ENCODE measurements at places on chromosomes 7 and 10.
A peak's percentile ranks its signal among the peaks of the same experiment; 100 is the strongest.

GRCh38 chr7:158366346-158366745 lies 221.3 kb downstream of the PTPRN2 start:
- no peak for DNase-seq

DNA sequence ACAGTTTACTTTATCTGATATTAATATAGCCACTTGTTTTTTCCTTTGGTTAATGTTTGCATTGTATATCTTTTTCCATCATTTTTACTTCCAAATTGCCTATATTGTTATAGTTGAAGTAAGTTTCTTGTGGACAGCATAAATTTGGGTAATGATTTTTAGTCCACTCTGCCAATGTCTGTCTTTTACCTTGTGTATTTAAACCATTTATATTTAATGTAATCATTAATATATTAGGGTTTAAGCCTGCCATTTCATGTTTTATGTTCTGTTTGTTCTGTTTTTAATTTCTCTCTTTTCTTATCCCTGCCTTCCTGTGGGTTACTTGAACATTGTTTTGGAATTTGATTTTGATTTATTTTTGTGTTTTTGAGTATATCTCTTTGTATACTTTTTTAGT lies 12.8 kb upstream of the NOD1 start:
- no peak for DNase-seq

GRCh38 chr10:133349577-133350011 lies 2.4 kb downstream of the PRAP1 start:
- DNase-seq: no peak

GRCh38 chr7:105281966-105282365 lies 106.8 kb downstream of the SRPK2 start:
- DNase-seq: no peak

GRCh38 chr10:86535132-86535882 lies 13.7 kb upstream of the WAPL start:
- peak; percentile 38 for DNase-seq

GRCh38 chr7:138350701-138351357 lies 109.2 kb upstream of the TRIM24 start:
- DNase-seq: no peak
